ENCODE measurements at places on chromosomes 7 and 10.
A peak's percentile ranks its signal among the peaks of the same experiment; 100 is the strongest.

- DNase-seq: no peak
Measured at GRCh38 chr7:23290993-23291392, 8.1 kb upstream of the MALSU1 start.

GRCh38 chr7:141160246-141160860 lies 86.5 kb downstream of the TMEM178B start:
- DNase-seq: no peak

DNA sequence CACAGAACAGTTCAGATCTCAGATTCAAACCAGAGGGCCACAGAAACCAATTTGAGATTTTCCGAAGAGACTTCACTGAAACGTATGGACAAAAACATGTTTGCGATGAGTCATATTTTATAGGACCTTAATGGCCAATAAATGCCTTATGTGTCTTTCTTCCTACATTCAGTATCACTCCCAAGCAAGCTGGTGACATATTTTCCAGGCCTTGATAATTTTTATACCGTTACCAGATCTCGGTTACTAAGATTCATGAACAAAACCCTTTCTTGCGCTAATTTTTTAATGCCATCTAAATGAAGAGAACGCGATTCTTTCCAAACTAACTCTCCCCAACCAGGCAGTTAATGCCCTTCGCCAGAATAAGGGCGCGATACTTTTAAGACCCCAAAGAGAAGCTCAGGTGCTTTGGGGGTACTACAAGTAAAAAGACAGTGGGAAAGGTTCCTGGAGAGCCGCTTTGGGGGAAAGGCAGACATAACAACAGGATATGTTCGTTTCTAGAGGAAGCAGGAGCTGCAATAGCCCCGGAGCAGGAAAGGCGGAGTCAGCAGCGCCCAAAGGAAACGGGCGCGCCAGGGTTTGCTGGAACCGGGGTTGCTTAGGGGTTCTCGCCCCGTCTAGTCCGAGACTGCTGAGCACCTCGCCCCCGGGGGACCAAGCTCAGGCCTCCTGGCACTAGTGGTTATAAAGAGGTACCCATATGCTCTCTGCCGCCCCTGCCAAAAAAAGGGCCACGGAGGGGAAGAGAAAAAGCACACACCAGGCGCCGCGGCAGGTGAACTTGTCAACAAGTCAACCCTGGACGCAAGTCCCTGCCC lies 884 bp downstream of the ICA1 start:
- DNase-seq: peak; percentile 26

- no peak for DNase-seq
Measured at GRCh38 chr10:11604865-11605650, 6.4 kb downstream of the USP6NL start.

- DNase-seq: no peak
Measured at GRCh38 chr7:121406944-121407343, 10.8 kb upstream of the FAM3C start.

- DNase-seq: no peak
Measured at GRCh38 chr10:121385136-121385535, 213.1 kb downstream of the FGFR2 start.

DNA sequence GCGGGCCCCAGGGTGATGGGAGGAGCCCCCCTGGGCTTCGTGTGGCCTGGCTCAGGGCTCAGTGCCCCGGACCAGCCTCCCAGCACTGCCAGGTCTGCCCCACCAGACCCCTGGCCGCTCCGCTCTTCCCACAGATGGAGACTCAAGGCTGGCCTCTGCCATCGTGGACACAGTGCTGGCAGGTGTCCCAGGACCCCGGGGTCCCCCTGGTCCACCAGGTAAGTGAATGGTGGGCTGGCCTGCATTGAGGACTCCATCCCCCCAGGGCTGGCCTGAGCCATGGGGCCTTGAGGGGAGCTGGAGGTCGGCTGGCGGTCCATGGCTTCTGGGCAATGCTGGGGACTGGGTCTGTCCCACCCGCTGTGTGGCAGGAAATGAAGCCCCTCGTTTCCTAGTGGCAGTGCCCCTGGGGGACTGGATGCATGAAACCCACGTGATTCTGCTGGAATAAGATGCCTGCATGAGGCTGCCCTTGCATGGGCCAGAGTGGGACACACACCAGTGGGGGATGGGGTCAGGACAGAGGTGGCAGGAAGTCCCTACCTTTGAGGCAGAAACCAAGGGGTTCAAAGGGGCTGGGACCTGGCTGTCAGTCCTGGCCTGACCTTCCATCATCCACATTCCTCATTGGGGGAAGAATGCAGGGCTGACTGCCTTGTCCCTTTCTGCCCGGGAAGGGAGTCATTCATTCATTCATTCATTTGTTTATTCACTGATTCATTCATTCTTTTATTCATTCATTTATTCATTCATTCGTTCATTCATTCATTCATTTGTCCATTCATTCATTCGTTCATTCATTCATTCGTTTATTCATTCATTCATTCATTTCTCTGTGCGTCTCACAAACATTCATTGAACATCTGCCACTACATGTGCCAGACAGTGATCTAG lies 81.8 kb downstream of the MYL10 start:
- DNase-seq: no peak

DNA sequence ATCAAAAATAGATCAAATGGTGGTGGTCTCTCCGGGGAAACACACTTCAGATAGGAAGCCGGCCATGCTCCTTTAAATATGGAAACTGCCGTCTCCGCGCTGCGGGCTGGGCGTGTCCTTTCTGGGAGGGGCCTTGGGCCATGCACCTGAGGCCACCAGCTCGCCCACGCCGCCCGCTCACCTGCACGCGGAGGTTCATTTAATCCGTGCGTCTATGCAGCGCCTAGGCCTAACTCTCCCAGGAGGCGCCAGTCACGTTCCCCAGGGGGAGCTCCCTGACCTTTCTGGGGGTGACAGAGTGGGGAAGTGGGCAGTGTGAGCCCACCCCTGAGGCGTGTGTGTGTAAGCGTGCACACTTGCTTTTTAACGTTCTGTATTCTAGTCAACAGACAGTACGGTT lies 64.0 kb downstream of the C10orf143 start:
- DNase-seq: no peak

- peak; percentile 98 for DNase-seq
Measured at GRCh38 chr7:100489824-100490223, 6.1 kb downstream of the NYAP1 start.

GRCh38 chr7:76332078-76332477 lies 26.7 kb downstream of the YWHAG start:
- DNase-seq: no peak

DNA sequence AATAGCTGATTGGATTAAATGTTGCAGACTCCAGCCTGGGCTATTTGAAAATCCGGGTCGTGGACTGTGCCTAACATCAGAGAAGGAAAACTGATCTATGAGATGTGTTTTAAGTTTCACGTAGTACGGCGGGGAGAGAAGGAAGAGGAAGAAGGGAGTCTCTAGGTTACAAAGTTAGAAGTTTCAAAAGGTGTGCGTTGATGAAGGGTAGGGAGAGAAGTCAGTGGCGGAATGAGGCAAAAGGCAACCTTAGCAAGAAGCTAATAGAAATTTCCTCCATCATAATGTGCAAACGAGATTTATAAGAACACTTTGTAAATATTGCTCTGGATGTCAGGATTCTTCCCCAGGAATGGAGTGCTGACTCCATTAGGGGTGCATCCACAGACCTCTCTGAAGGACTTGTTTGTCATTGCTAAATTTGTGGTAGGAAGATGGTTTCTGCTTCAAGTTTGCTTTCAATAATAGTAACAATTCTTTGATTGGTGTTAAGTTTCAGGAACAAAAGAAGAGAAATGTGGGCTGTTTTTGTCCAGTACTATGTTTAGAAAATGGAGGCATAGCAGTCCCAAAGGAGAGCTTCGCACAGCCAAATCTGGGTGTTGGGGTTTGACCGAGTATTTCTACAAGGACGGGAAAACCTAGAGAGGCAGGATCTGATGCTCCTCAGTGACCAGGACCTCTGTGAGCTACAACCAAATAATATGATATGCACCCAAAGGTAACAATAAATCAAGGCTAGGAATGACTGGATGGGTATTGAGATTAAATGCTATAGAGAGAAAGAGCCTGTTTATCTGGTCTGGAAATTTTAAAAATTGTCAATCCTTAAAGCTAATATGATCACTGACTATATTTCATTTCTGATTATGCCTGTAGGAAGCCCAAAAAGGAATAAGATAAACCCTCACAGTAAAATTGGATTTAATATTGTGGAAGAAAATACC lies 8.2 kb downstream of the TWIST1 start:
- DNase-seq: no peak

DNA sequence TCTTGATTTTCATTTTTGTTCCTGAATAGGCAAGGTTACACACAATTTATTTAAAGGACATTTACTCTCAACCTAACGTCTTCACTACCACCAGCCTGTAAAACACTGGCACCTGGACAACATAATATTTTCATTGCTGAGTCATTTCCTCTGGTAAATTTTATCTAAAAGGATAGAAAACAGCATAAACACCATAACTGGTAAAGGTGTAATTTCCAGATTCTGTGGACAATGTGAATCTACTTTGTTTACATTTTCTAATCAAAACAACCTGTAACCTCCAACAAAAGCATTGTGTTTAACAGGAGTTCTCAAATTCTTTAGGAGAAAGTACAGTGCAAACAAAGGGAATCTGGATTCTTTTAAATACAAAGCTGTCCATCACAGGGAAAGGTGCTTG lies 472.0 kb upstream of the AKR1E2 start:
- no peak for DNase-seq

GRCh38 chr7:134707663-134708378 lies 61.2 kb downstream of the BPGM start:
- no peak for DNase-seq

GRCh38 chr10:110656612-110657011 lies 12.5 kb downstream of the RBM20 start:
- no peak for DNase-seq

DNA sequence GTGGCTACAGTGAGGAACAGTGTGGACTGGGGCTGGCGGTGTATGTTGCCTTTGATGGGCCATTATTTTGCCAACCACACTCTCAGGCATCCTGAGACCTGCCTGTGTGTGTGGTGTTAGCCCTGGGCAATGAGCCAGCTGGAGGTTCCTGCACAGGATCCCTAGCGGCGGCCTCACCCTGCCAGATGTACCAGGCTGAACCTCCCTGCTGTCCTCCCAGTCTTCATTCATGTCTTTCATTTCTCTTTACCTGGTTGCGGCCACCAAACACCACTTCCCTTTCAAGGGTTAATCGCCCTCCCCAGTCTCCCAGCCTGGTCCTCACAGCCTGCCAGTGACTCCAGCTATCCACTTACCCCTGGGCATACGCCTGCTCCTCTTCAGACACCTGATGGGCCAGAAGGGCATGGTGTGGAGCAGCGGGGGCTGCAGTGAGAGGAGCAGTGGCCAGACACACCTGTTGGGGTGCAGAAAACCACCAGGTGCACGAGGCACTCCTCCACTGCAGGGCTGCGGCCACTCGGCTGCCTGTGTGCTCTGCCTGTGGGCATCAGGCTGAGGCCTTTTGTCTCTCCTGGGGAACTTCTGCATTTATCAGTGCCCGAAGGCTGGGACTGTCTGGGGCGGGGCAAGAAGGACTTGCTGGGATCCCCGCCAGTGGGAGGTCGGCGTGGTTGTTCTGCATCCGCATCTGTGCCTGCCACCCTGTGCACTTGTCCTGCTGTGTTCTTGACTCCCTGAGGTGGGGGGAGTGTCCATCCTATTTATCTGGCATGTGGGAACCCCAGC lies 111.6 kb downstream of the ARHGAP22 start:
- DNase-seq: no peak

GRCh38 chr7:2802101-2802500 lies 42.0 kb downstream of the GNA12 start:
- DNase-seq: no peak

DNA sequence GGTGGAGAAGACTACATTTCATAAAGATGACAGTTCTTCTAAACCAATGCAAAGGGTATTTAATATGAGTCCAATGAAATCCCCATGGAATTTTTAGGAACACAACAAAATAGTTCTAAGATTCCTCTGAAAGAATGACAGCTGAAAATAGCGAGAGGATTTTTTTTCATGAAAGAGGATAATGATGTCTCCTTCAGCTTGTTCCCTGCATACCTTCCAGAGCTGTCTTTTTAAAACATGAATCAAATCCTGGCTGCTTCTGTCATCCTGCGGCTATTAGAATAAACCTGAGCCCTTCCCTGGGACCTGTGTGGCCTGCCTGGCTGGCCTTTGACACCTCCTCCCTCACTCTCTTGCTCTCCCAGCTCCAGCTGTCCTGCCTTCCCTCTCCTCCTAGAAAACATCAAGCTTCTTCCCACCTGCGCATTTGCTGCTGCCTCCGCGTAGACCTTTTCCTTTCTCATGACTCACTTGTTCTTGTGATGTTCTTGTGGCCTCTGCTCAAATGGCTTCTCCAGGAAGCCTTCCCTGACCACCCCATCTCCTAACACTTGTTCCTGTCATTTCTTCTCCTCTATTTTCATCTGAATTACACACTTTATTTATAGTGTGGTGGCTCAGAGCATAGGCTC lies 57.4 kb downstream of the EEPD1 start:
- DNase-seq: no peak

DNA sequence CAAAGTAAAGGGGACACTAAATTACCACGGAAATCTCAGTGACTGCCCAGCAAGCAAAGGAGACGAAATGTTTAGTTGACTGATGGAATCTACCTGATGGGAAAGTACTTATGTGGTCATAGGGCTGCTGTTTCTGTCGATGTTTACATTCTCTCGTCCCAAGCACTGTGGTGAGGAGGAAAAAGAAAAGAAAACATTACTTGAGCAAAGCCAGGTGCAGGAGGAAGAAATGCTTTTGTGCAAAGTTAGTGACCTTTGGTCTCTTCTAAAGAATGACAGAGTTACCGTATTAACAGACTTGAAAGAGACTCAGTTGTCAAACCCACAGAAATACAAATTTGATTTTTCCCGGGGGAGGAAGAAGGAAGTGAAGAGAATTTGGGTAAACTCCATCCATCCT lies 43.3 kb upstream of the FMC1 start:
- DNase-seq: no peak

DNA sequence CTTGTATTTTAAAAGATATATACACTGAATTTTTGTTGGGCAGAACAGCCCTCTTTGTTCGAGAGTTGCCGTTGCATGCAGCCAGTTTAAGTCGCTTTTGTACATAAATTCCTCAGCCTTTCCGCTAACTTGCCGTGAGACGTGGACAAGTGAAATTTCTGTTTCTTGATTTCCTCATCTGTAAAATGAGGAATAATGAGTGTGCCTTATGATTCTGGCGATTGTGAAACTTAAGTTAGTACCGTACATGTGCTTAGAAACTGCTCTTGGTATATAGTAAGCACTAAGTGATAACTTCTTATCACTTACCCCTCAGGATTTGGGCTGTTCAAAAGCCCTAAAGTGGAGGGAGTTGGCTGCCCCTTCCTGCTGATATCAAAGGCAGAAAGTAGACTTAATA lies 1.4 kb downstream of the CCNJ start:
- peak; percentile 18 for DNase-seq

DNA sequence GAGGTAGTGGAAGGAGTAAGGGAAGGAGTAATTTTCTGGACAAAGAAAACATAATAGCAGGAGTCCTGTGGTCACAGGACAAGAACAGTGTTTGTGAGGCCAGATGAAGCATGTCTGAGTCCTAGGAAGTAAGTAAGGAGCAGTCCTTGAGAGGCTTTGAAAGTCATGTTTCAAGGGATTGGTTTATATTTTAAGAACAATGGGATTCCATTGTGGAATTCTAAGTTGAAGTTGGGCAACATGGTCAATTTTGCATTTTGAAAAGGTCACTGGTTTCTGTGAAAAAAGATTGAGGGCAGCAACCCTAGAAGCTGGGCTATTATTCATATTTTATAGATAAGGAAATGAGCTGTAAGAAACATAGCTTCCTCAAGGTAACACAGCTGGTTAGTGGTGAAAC lies 10.8 kb upstream of the SLC25A28 start:
- no peak for DNase-seq

All from iPS-NIHi11 (cell line).